Smooth muscle cell of the brain vasculature (primary cell): ENCODE measurements at places on chromosomes 2 and 18.

- DNase-seq, result no peak
These were observed 51.9 kb upstream of the RMDN2 start for GRCh38 chr2:37873229-37873628.

- peak; percentile 28 for DNase-seq
These were observed 101.7 kb upstream of the PGAP1 start for GRCh38 chr2:197028230-197028629.

- peak; percentile 37 for DNase-seq
These were observed 1569.7 kb upstream of the SLC39A10 start for GRCh38 chr2:194087089-194087958.

- DNase-seq, result no peak
These were observed 29.5 kb downstream of the RNF144A start for GRCh38 chr2:6946722-6947121.

DNA sequence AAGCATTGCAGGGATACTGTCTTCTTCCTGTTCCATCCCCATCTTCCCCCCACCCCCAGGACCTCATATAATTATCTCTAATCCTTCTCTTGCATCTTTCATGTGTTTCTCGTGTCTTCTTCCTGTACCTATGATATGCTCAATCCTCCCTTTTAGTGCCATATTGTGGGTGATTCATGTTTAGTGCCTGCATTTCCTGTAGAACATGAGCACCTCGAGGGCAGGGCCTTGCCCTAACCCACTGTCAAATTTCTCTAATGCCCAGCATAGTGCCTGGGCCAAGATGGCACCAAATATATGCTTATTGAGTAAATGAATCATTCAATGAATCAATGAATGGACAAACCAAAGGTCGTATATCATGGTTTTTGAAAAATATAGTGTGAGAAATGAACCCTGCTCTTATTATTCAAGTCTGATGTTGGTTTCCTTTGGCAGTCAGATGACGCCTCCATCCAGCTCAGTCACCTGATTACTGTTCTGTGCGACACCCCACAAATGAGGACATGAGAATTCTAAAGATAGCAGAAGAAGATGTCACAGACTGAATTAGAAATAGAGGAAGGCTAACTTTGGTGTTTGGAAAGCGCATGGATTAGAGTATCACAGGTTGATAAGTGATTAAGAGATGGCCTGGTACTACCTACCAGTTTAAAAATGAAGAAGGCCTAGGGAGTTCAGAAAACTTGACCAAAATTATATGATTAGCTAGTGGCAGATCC lies 278.4 kb downstream of the PRKCE start:
- DNase-seq, result no peak

- DNase-seq, result no peak
These were observed 11.3 kb downstream of the NCL start for GRCh38 chr2:231452799-231453508.

DNA sequence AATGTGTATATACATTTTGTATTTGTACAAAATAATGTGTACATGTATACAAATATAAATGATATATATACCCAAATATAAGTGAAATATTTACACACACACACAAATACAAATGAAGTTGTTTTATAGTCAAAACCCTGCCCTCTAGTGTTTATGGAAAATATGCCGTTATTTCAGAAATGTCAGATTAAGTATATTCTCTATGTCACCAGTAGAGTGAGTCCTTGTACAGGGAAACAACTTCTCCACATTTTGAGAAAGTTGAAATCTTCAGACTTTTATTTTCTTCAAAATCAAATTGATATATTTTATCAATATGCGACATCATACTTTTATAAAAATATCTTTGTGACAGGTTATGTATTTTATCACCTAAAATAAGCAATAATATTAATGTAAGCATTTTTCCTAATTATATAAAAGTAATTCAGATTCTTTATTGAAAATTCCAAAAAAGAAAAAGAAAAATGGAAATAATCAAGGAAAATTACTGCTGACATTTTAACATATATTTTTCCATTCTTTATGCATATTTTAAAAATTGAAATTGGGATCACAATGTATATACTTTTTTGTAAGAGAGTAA lies 22.4 kb downstream of the ARL6IP6 start:
- peak; percentile 41 for DNase-seq

- DNase-seq, result no peak
These were observed 569 bp downstream of the TMX3 start for GRCh38 chr18:68714366-68714711.

DNA sequence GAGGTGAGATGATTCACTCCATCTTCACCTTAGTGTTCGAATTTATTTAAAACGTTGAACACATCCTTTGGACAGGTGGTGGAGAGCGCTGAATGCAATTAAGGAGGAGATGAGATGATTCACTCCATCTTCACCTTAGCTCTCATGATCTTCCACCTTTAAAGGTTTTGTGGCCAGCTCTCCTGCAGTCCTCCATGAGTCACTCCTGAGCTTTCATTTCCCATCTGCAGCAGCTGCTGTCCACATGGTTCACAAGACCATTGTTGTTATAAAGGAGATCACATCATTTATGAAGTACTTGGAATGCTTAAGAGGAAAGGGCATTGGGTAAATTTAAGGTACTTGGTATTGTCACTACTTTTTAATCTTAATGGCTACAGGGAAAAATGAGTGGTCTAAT lies 298.5 kb downstream of the PAX3 start:
- no peak for DNase-seq

GRCh38 chr2:25445464-25445863 lies 103.7 kb upstream of the DNMT3A start:
- DNase-seq, result no peak

DNA sequence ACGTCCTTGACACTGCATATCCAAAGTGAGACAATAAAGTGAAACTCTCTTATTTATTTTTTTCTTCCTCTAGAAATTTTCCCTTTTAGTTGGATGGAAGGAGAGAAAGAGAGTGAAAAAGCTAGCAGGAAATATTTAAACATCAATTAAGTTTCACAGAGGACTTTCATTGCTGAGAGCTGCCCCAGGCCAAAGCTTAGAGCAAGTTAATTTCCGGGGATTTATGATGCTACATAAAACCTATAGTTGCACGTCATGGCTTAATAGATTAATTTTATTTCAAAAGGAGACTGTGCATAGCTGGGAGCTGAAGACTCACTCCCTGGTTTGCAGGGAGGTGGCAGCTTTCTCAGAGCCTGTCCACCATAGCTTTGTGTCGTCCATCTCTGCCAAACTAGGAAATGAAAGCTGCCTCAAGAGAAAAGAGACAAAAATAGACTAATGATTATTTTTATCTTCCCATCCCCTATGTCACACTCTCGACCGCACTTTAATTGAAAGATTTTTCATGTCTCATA lies 323.3 kb upstream of the RAB6C start:
- no peak for DNase-seq

GRCh38 chr2:3738454-3738853 lies 35.1 kb downstream of the DCDC2C start:
- no peak for DNase-seq

DNA sequence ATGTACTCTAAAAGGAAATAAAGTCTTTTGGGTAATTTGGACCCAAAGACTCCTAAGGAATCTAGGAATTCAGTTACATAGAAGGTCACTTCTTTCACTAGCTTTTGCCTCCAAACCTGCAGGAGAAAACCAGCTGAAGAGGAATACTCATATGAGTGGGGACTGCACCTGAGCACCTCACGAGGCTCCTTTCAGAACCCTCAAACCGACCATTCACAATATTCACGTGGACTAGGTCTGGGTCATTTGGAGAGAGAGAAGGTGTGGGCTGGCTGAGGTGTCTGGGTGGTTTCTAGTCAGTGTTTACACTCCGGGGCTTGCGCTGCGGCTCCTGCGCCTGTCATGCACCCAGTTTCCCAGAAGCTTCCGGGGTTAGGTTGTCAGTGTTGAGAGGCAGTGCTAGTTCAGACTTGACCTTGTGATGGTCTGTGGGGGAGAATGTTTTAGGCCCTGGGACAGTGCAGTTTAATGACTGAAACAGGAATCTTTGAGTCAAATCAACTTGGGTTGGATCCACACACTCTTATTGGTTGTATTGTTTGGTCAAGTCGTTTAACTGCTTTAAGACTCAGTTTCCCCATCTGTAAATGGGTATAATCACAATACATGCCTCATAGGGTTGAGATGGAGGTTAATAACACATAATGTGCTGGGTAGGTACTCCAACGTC lies 78.4 kb downstream of the LIMS1 start:
- no peak for DNase-seq

- DNase-seq, result no peak
These were observed 182.7 kb downstream of the LTBP1 start for GRCh38 chr2:33129263-33130053.

DNA sequence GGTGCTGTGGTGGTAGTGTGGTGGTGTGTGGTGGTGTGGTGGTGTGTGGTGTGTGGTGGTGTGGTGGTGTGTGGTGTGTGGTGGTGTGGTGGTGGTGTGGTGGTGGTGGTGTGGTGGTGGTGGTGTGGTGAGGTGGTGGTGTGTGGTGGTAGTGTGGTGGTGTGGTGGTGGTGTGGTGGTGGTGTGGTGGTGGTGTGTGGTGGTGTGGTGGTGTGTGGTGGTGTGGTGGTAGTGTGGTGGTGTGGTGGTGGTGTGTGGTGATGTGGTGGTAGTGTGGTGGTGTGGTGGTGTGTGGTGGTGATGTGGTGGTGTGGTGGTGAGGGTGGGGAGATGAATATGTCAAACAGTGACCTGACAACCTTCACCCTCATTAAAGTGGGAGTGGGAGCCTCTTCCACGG lies 55.6 kb upstream of the DLGAP1 start:
- peak; percentile 2 for DNase-seq

- no peak for DNase-seq
These were observed 353.1 kb downstream of the EIPR1 start for GRCh38 chr2:3024401-3024935.

GRCh38 chr2:88765154-88765888 lies 73.8 kb downstream of the RPIA start:
- DNase-seq, result no peak

GRCh38 chr2:164205347-164205746 lies 415.9 kb downstream of the GRB14 start:
- DNase-seq, result peak; percentile 40

DNA sequence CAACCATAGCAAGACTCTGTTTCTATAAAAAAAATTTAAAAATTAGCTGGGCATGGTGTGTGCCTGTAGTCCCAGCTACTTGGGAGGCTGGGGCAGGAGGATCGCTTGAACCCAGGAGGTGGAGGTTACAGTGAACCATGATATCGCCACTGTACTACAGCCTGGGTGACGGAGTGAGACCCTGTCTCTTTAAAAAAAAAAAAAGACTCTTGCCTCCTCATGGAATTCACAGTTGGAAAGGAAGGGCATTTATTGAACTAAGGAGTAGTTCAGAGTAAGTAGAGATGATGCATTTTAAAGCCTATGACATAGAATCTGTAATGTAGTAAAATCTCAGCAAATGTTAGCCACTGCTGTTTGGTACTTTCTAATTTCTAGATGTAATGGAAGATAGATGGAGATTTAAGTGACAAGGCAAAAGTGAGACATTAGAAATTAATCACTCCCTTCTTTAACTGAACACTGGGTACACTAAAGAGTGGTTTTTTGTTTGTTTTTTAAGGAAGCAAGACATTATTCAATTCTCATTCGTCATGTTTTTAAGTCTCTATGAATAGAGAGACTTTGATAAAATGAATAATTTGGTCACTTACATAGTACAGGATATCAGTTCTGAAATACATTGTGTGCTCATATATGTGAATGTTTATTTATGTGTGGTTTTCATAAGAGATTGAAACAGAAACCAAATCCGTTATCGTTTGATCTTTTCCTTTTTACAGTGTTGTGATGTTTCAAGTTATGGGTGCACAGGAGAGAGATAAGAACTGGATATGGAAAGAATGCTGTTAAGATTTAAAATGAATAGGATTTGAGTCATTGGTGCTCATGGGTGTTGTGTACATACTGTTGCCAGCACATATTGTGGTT lies 186.1 kb upstream of the STON1 start:
- DNase-seq, result peak; percentile 28

DNA sequence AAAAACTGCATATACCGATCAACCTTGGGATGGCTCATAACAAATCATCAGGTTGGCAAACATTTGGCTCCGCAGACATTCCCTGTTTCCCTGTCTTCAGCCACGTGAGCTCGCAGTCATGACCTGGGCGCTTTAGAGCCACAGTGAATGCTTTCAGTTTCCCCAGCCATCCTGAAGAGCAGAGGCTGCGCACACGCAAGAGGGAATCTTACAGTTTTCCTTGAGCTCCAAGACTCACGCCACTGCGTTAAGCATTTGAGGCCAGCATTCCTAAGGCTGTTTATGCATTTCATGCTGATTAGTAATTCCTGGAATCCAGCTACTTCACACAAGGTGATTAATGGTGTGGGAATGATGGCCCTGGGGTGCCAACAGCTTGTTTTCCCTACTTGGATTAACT lies 95.1 kb downstream of the MTCL1 start:
- no peak for DNase-seq

DNA sequence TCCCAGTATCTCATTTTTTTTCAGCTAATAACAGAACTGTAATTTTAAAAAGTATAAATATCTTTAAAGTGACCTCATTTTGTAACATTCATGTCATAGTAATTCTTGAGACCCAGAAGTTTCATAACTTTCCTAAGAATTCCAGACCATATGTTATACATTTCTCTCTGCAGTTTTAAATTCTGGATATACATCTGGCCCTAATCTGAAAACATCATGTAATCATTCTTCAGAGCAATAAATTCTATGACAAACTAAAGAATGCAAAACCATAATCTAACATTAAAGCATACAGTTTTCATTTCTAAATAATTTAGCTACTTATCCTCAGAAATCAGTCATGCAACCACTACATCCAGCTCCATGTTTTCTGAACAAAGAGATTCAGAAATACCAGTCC lies 198.3 kb upstream of the SLC35G4 start:
- no peak for DNase-seq

GRCh38 chr18:79406708-79407107 lies 11.0 kb downstream of the NFATC1 start:
- DNase-seq, result no peak

DNA sequence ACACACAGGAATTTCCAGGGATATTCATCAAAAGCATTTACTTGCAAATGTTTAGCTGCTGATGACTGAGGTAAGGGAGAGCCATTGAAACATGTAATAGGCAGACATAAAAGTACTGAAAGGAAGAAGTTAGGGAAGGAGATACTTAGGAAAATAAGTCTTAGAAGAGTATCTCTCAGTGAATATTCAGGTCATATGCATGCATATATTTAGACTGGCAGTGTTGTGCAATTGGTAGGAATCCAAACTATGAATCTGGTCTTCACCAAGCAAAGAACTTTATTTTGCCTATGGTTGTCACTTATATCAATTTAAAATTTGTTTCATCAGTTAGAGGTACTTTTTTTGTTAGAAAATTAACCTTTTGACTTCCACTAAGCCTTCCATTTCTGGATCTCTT lies 1490.7 kb downstream of the SUCLG1 start:
- no peak for DNase-seq

GRCh38 chr2:69244882-69245281 lies 142.1 kb downstream of the GFPT1 start:
- no peak for DNase-seq

DNA sequence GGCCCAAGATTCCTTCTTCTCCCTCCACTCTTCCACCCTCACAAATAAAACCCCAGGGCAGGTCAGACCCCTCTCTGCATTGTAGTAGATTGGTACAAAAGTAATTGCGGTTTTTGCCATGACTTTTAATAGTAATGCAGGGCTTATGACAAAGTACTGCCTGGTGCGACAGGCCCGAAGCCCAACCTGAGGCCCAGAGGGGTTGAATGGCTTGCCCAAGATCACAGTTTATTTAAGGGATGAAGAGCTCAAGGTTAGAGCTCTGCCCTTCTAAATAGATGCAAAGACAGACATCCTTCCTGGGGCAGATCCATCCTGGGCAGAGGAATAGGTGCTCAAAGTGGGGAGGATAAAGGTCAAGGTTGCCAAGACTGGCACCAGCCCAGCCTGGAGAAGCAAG lies 899 bp upstream of the PSTPIP2 start:
- DNase-seq, result no peak

- DNase-seq, result no peak
These were observed 190.7 kb downstream of the NOL4 start for GRCh38 chr18:34033968-34034367.
